ENCODE measurements at places on chromosomes 1 and 21.

GRCh38 chr1:3851292-3851691, 5.7 kb downstream of the CEP104 start:
- DNase-seq = no peak

DNA sequence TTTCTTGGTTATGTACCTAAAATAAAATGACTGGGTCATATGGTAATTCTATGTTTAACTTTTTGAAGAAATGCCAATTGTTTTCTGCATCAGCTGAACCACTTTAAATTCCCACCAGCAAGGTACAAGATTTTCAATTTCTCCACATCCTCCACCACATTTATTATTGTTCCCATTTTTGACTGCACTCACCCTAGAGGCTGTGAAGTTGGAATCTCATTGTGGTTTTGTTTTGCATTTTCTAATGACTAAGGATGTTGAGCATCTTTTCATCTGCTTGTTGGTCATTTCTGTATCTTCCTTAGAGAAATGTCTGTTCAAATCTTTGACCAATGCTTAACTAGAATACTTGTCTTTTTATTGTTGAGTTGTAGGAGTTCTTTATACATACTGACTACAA, 72.5 kb downstream of the ASTN1 start:
- DNase-seq = no peak

GRCh38 chr1:200367841-200368534, 41.8 kb downstream of the ZNF281 start:
- no peak for DNase-seq

- DNase-seq = peak; percentile 61
These were observed 29.7 kb downstream of the ACP6 start for GRCh38 chr1:147640553-147641165.

GRCh38 chr1:37946703-37947360, at the start of gene INPP5B:
INPP5B (minus strand) TSS chr1:37947053; CDS start chr1:37946308, 745 bp downstream.
- peak; percentile 39 for DNase-seq

DNA sequence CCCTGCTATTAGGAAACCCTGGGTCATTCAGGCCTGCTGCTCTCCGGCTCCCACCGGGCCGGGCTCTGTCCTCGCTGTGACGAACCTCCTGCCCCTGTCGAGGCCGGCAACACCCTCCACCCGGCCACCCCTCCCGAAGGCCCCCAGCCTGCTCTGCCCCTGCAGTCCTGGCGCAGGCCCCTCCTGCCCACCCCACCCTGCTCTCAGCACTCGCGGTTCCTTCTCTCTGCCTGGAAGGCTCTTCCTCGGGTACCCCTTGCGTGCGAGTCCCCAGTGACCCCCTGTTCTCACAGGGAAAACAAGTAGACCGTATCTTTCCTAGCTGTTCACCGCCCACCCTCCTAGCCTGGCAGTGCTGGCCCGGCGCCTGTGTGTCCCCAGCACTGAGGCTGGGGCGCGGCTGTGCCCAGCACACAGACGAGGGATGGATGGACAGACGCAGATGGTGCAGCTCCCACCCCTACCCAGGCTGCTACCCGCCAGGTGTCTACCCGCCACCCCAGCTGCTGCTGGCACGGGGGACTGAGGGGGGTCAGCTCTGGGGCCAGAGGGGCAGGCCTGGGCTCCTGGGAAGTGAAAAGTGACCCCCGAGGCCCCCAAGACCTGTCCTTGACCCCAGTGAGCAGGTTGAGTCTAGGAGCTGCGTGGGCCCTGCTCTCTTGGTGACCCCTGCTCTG, 3.1 kb upstream of the VWA1 start:
- DNase-seq = no peak
